ENCODE measurements at places on chromosomes 5 and 9.

DNA sequence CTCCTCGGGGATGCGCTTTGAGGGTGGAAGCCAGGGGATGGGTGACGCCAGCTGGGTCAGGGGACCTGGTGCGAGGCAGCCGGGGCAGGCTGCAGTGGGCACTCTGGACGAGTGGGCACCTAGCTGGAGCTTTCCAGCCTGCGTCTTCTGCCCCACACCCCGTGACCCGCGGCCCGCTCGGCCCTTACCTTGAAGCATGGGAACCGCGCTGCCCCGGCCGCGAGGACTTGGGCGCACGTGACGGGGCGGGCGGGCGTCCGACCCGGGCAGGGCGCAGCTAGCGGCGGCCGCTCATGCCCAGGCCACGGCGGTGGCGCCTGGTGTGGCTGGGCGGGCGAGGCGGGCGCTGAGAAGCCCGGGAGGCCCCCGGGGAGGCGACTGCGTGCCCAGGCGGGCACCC is 300 bp downstream of the FAM163B start:
- DNase-seq = no peak

DNA sequence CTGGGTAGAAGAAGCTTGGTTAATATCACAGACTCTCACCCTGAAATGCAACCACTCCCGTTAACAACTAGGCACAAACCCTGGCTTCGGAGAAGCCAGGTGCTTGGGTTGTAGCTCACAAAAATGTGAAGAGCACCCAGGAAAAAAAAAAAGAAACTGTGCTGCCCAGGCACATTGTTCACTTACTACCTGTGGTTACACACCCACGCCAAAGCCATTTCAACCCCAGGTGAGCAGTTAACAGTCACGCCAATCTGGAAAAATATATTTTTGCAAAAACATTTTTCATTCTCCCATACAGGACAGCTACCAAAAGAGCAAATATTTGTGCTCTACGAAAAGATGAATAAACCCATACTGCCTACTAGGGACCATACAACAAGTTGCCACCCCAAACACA is 49.2 kb downstream of the SIL1 start:
- no peak for DNase-seq

DNA sequence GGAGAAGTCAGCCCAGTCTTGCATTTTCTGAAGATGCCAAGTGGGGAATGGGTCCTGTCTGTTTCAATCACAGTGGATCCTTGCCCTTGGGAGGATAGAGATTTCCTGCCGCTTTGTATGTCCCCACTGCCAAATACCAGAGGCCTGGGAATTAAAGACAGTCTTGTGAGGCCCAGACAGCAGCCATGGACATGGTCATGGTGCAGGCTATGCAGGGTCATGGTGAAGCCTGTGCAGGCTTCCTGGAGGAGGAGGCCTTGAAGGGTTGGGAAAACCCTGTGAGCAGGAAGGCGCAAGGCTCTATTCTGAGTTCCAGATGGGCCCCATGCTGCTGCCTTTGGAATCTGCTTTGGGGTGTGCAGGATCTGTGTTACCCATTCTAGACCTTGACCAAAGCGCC is 57.3 kb upstream of the PITX1 start:
- no peak for DNase-seq

GRCh38 chr5:67019065-67019845 is 177.3 kb downstream of the CD180 start:
- no peak for DNase-seq

DNA sequence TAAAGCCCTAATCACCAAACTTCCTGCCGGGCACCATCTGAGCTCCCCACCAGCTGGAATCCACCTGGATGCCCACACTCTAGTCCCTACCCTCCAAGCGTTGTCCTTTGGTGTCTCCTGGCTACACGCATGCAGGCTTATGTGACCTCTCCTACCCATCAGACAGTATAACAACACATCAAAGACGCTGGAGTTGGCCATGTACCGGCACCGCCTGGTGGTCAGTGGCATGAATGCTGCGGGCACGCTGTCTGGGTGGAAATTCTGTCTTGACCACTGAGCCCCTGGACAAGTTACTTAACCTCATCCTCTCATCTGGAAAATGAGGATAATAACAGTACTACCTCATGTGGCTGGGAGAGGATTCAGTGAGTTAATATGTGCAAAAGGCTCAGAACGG is 23.4 kb upstream of the CORO2A start:
- no peak for DNase-seq

- DNase-seq = no peak
Measured at GRCh38 chr5:154491941-154492340, 13.9 kb upstream of the HAND1 start.

DNA sequence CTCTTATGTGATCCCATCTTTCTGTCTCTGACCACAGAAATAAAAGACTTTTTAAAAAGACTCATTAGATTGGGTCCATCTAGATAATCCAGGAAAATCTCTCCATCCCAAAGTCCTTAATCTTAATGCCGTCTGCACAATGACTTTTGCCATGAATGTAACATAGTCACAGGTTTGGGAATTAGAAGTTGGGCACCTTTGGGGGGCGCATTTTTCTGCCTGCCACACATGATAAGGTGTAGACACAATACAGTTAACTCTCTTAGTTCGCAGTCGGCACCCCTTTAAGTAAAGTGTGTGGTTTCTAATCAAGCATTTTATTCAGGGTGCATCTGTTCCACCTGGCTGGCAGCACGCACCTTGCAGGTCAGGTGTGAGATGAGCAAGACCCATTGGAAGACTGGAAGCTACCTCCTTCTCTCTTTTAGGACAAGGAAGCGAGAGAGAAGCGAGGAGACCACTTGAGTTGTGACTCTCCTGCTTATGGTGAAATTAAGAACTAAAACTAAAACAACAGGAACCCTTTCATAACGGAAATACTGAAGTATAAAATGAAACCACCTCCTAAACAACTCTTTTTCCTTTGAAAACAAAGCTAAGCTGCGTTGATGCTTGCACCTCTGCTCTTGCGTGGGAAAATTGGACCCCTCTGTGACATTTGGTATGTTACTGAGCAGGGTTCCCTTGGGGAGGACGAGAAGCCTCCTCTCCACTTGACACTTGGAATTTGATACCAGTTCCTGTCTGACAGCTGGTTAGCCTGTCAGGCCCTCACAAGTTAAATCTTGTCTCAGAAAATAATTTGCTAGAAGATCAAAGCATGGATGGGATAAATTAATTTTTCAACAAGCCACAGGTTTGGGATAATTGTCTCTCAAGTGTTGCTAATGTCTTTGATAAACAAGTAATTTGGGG is 304.6 kb upstream of the DMRT1 start:
- DNase-seq = no peak

DNA sequence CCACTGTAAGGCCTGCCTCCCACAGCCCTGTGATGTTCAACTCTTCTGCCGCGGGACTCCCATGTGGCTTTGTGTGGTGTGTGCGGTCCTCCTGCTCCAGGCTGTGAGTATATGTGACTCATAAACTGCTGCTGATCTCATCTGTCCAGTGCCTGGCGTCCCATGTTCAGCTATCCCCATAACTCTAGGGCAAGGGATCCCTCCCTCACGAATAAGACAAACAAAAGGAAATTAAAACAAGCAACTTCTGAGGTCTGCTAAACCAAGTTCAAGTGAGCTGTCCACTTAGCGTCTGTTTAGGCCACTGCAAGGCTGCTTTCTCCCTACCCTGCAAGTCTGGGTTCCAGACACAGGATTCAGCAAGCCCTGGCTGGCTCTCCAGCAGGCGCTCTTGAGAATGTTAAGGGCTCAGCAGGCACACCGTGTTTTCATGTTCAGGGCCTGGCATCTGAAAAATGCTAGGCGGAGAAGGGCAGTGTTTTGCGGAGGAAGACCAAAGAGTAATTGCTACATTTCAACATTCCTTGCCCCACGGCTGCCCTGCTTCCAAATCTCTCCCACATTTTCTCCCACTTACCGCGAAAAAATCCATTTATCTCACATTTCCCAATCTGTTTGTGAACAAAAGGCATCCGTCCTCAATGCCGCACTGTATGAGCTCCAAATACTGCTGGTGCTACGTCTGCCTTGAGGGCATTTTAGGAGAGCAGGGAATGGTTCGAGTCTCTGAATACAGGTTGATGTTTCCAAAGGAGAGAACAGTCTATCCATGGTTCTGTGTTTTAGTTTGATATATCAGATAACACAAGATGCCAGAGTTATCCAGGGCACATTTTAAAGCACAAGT is 280.2 kb downstream of the SEMA5A start:
- no peak for DNase-seq

- DNase-seq = no peak
Measured at GRCh38 chr9:86355814-86356213, 1.6 kb upstream of the TUT7 start.

- no peak for DNase-seq
Measured at GRCh38 chr5:66881480-66882161, 285.4 kb downstream of the MAST4 start.

DNA sequence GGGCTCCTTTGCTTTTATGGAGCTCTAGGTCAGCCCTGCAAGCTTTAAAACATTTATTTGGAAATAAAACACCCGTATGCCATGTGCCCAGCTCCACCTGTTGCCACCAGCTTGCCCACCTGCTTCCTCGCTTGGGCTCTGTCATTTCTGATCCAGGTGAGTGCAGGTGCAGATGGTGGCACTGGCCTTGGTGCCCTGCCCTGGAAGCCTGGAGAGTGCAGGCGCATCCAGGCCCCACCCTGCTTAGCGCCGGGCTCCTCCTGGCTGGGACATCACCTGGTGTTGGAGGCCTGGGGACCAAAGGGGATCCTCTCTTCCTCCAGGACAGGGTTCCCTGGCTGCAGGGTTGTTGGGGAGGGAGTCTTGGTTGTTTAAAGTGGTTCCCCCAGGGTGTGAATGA is 35.8 kb downstream of the WNK2 start:
- DNase-seq = no peak

GRCh38 chr9:136399176-136400037 is 563 bp downstream of the SNAPC4 start:
- DNase-seq = no peak

DNA sequence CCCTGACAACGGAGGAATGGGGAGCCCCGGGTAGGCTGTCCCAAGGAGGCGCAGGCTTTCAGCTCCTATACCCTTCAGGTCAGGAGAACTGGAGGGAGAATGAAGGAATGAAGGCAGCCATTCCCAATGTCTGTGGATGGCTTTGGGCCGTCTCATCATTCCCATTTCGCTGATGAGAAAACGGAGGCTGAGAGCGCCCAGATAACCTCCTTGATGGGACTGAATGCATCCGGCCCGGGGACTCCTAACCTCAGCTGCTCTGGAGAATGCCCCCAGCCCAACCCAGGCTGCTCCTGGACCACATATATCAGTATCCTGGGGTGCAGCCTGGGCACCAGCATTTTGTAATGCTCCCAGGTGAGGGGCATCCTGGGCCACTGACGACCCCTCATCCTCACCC is 52.6 kb upstream of the RNU6ATAC start:
- no peak for DNase-seq

DNA sequence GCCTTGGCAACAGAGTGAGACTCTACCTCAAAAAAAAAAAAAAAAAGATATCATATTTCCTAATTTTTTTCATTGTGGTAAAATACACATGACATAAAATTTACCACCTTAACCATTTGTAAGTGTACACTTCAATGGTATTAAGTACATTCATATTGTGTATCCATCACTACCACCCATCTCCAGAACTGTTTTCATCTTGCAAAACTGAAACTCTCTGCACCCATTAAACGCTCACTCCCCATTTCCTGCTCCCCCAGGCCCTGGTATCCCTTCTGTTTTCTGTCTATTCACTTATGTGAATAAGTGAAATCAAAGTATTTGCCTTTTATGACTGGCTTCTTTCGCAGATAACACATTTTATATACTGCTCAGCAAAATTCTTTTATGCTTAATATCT is 12.8 kb downstream of the LRRC8A start:
- no peak for DNase-seq

DNA sequence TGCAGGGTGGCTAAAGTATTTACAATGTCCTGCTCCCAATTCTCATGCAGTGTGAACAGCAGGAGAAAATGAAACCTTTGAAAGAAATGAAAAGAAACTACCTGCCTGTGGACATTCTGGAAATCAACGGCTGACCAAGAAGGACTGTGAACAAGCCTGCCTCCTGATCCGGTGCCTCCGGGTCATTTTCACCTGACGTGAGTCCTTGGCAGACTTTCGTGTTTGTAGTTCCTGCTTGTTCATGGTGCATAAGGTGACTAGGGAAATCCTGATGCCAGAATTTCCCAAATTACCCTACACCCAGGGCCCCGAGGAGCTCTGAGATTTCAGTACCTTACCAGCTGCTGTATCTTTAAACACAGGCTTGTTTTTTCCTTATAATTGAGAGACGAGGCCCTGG is 317.5 kb downstream of the TLE1 start:
- no peak for DNase-seq

DNA sequence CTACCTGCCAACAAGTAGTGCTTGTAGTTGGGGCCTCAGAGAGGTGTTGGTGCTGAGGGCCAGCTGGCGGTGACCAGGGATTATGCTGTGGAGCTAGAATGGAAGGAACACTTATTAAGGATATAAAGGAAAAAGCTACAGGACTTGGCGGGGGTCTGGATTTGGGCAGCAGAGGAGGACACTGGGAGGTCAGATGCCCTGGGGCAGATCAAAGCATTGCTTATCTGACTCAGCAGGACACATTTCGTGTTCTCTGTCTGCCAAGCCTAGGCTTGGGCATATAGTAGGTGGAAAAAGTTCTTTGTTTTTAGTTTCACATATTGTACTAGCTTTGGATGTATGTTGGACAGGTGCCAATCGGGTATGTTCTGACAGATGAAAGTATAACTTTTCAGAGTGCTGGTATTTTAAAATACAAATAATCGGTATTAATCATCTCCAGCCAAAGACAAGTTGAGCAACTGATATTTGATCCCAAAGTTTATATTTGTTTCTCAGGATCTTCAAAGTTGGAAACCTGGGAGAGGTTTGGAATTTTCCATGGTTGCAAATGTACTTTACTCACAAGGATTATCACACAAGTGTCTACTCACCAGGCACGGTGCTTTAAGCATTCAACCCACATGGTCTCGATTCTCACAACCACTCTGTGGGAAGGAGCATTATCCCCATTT is 69.4 kb downstream of the IQGAP2 start:
- DNase-seq = no peak

DNA sequence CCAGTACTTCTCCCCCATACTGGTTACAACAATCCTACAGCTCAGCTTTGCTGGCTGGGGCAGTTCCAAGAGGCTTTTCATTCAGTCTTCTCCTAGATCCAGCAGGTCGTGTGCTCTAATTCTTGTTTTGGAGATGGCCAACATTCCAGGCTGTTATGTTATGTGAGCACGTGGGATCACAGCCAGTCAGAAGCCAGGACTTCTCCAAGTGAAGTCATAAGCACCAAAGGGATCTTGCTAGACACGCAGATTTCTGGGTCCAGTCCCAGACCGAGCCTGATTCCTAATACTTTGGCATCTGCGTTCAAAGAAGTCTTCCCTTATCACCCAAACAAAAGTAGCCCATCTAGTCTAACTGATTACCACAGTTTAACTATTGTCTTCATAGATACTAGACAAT is 1.4 kb upstream of the LARP1 start:
- DNase-seq = peak; percentile 68
